Osteocyte (in vitro differentiated cells): ENCODE measurements at places on chromosomes 7 and 10.
A peak's percentile ranks its signal among the peaks of the same experiment; 100 is the strongest.

DNA sequence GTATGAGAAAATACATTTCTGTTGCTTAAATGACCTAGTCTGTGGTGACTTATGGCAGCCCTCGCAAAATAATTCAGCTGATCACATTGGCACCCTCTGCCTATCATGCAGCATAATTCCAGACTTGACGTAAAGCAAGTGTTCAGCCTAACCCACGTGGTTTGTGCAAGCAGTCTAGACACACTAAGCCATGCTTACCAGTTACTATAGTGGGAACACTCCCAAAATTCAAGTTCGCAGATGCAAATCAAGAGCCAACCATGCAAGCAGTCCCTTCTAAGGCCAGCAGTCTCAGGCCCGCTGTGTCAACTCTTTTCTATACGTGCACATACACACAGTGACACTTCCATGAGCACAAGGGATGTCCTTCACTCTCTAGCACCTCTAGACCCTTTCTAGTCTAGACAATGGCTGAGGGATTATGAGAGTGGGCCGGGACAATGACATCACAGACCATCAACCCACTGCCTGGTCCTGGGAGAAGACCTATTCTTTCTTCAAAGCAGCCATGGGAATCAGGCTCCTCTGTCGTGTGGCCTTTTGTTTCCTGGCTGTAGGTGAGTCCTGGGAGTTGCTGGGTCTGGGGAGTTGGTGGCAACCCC, 29.0 kb upstream of the PRSS1 start:
- DNase-seq: no peak

DNA sequence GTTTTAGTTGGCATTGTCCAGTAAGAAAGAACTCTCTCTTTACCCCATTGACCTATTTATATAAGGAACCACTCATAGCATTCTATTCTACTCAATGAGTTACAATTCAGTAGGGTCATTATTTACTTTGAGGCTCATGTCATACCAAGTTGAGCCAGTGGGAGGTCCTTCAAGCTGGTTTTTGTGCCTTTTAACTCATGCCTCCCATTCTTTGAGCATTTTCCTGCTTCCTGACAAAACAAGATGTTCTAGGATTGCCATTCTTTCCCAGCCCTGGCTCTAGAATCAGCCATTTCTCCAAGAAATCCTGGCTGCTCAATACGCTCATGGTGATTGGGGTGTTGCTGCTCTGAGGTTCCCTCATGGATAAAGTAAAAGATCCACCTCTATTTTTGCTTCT, 250.1 kb downstream of the ABCA13 start:
- DNase-seq: no peak

- peak; percentile 77 for DNase-seq
Measured at GRCh38 chr7:43317075-43317474, 204.6 kb downstream of the HECW1 start.

- DNase-seq: no peak
Measured at GRCh38 chr10:8238986-8239385, 184.5 kb downstream of the GATA3 start.

GRCh38 chr7:64890761-64891362, 12.2 kb upstream of the ZNF273 start:
- peak; percentile 36 for DNase-seq

GRCh38 chr7:71753236-71753635, 621.3 kb downstream of the GALNT17 start:
- no peak for DNase-seq

GRCh38 chr7:104643587-104644217, 315.3 kb downstream of the LHFPL3 start:
- DNase-seq: no peak

DNA sequence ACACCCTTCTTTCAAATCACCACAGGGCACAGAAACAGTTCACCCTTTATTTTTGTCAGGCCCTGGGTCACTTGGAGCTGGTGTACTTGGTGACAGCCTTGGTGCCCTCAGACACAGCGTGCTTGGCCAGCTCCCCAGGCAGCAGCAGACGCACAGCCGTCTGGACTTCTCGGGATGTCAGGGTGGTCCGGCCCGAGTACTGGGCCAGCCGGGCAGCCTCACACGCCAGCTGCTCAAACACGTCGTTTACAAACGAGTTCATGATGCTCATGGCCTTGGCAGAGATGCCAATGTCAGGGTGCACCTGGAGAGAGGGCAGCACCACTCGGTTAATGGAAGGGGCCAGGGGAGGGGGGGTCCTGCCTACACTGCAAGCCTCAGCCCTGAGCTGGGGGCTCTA, 2.5 kb downstream of the H2BK1 start:
- DNase-seq: no peak

DNA sequence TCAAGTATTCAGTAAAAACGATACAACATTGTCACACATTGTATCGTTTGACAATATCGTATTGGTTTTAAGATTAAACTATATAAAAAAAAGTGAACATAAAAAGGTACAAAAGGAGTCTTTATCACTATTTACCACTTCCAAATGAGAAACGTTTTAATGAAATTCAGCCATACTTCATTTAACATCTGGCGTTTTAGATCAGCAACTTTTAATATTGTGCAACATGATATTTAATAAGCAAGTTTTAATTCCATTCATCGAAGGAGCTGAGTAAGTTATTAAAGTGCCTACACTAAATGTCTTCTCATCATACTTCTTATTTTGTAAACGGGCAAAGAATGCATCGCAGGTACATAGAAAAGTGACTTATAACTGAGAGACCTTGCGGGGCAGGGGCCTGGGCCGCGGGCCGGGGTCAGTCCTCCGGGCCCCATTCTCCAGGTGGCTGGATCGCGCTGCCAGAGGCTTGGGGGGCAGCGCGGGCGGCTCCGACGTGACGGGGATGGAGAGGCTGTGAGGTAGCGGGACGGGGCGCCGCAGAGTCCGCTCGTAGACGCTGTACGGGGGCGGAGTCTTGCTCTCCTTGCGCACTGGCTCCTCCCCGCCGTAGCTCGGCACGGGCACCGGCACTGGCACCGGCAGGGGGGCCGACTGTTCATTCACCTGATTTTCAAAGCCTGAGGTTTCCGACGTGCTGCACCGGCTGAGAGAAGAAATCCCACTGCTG, 165.8 kb upstream of the IMMP2L start:
- DNase-seq: no peak

- no peak for DNase-seq
Measured at GRCh38 chr10:77031531-77032187, 605.9 kb downstream of the KCNMA1 start.

GRCh38 chr10:102291221-102291905, 46.0 kb downstream of the GBF1 start:
- DNase-seq: no peak
